Psoas muscle (tissue), 8 donors: ENCODE measurements at places on chromosomes 4 and X. TPM values are rescaled to one million over a fixed set of nuclear protein-coding genes. Genes with fewer than 3 reads are reported as not detected.

TLR8 gene
- total RNA-seq: 0.57 TPM

SH3RF1 gene
- total RNA-seq: 19.2 TPM

- DNase-seq: peak; percentile 54
Observed at GRCh38 chrX:47489507-47490275, 6.7 kb upstream of the ZNF41 start.

- no peak for DNase-seq
Observed at GRCh38 chr4:88012647-88013046, 5.2 kb downstream of the PKD2 start.

DNA sequence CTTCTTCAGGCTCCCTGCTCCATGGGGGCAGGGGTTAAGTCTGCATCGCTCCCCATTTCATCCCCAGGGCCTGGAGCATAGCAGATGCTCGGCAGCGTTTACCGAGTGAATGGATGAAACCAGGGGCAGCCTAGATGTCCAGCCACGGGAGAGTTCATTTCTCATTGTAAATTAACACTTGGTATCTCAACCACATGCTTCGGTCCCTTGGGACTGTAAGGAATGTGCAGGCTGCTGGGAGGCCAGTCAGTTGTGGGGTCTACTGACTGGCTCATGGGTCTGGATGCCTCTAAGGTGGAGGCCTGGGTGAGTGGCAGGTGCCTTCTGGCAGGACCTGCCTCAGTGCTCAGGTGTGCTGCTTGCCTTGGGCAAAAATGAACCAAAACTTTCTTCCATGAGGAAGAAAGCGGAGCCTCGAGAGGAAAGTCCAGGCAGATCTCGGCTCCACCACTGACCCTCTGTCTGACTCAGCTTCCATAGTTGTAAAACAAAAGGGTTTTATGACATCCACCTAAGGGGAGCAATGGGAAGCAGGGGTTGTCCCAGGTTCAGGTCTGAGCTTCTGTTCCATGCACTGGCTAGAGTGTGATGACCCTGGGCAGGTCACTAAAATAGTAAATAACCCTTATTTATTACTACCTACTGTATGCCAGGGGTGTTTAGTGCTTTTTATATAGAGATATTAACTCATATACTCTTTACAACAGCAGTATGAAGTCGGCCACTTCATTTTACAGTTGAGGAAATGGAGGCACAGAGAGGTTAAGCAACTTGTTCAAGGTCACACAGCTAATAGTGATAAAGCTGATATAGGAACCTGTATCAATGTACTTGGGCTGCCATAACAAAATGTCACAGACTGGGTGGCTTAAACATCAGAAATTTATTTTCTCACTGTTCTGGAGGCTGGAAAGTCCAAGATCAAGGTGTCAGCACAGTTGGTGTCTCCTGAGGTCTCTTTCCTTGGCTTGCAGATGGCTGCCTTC lies 144.3 kb upstream of the STX18 start:
- DNase-seq: no peak

EMD gene
- 78.2 TPM for total RNA-seq

GRCh38 chr4:119748853-119749252 lies 120.2 kb upstream of the PDE5A start:
- DNase-seq: no peak
